ENCODE measurements at places on chromosomes 4 and X.
A peak's percentile ranks its signal among the peaks of the same experiment; 100 is the strongest.

- no peak for DNase-seq
Observed at GRCh38 chrX:140433582-140433981, 71.3 kb downstream of the SOX3 start.

DNA sequence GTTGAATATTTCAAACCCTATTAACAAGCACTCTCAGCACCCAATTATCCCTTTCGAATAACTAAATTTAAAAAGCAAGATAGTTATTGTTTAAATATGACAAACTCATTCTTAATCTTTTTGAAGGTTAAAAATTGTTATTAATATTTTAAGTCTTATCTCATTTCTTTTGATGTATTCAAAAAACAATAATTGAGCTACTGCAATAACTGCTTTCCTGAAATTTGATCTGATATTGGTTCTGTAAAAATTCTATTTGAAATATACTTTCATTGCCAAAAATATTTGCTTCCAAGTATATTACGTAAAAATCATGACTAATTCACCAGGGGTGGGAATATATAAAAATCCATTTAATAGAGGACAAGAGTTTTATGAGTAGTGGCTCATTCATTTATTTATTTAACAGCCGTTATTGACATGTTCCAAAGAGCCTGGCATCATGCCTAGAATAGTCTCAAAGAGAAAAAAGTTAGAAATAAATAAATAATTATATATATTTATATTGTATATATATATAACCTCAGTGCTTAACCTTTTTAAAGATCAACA lies 34.4 kb downstream of the GLRA3 start:
- no peak for DNase-seq

- peak; percentile 20 for DNase-seq
Observed at GRCh38 chr4:5399790-5400421, 308.5 kb downstream of the EVC2 start.

DNA sequence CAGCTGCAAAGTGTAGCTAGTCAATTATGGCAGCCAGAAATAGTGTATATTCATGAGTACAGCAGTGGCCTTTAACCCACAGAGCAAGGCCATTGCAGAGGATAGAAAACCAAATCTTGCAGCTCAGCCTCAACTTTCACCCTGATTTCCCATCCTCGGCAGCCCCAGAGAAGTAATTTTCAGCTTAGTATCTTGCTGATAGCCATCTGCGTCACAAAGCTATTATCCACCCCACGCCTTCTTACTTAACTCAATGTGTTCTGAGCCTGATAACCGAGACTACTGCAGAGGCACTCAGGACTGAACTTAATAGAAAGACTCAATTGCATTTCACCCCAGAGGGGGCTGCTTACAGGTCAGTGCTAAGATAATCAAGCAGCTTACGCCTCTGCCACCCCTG lies 174.5 kb upstream of the MAOA start:
- no peak for DNase-seq

- no peak for DNase-seq
Observed at GRCh38 chrX:9906919-9907318, 60.2 kb upstream of the CLDN34 start.

DNA sequence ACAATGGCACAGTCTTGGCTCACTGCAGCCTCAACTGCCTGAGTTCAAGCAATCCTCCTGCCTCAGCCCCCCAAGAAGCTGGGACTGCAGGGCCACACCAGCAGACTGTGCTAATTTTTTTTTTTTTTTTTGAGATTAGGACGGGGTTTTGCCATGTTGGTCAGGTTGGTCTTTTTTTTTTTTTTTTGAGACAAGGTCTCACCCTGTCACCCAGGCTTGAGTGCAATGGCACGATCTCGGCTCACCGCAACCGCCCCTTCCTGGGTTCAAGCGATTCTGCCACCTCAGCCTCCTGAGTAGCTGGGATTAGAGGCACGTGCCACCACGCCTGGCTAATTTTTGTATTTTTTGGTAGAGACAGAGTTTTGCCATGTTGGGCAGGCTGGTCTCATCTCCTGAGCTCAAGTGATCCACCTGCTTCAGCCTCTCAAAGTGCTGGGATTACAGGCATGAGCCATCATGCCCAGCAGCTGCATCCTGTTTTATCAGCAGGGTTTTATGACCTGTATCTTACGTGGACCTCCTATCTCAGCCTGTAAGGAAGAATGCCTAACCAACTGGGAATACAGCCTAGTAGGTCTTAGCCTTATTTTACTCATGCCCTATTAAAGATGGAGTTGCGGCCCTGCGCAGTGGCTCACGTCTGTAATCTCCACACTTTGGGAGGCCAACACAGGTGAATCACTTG lies 13.2 kb upstream of the MRPL1 start:
- DNase-seq = no peak

GRCh38 chr4:3780347-3781171 lies 14.4 kb downstream of the ADRA2C start:
- no peak for DNase-seq

GRCh38 chrX:24761306-24761705 lies 67.6 kb downstream of the POLA1 start:
- no peak for DNase-seq

DNA sequence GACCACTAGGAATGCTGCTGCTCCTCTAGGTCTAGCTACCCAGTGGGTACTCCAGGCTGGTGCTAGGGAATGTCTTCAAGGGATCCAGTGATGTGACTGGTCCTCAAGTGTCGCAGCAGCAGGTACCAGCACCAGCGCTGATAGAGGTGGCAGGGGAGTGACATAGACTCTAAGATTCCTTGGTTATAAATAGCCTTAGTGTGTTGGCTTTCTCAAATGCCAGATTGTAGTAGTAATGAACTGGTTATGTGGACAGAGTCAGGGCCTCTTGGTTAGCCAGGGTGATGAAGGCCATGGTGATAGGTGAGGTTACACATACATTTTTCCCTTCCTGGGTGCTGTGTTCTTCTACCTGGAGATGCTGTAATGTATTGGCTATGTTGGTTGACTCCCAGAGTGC lies 38.3 kb downstream of the DCLK2 start:
- no peak for DNase-seq

DNA sequence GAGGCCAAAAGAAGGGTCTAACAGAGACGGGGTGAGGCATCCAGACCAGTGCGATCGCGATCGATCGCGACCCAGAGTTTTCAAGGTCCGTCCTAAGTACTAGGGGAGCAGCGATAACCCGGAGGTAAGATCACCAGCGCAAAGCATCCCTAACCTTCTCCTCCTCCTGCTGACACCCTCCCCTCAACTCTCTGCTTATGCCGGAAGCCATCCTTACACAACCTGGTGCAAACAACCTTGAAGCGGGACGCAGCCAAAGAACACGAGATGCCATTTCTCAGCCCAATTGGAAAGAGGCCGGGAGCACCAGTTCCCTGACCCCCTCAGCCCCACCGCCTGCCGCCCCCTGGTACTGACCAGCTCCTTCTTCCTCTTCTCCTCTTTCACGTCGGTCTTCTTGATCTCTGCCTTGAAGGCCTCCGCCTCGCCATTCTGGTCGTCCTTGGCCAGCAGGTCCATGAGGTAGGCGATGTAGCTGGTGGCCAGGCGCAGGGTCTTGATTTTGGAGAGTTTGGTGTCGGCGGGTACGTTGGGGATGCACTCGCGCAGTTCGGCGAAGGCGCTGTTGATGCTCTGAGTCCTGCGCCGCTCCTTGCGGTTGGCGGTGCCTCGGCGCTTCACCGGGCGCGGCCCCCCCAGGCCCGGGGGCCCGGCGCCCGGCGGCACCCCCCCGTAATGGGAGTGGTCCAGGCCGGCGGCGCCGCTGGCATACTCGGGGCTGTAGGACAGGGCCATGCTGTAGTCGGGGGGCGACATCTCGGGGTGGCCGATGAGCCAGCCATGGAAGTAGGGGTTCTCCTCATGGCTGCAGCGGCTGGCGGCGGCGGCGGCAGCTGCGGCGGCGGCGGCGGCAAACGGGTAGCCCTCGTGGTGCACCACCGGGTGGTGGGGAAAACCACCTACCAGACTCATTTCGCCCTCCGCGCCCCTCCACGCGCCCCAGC lies 1.4 kb downstream of the HAND2 start:
- DNase-seq = no peak

DNA sequence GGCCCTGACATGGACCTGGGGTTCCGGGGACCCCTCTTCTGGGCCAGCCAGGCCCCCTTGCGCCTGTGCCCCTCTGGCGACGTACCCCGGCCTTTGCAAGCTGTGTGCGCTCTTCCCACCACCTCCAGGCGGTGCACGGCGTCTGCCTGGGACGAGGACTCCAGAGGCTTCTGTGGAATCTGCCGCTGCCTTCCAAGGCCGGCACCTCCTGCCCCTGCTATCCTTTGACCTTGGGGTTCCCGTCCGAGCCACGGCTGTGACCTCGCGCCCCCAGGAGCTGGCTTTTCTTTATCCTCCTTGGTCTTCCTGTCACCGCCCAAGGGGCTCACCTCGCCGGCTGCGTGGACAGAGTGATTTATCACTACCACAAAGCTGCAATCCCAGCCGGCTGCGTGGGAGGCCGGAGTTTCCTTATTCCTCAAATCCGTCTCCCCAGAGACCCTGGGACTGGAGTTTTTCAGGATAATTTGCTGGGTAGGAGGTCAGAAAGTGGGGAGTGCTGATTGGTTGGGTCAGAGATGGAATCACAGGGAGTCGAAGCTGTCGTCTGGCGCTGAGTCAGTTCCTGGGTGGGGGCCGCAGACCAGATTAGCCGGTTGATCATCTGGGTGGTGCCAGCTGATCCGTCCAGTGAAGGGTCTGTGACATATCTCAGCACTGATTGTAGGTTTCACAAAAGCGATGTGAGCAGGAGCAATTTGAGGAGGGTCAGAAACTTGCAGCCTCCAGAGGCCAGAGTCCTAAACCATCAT lies 19.8 kb upstream of the PLCXD1 start:
- no peak for DNase-seq

- no peak for DNase-seq
Observed at GRCh38 chrX:8724300-8724699, 7.6 kb downstream of the ANOS1 start.

DNA sequence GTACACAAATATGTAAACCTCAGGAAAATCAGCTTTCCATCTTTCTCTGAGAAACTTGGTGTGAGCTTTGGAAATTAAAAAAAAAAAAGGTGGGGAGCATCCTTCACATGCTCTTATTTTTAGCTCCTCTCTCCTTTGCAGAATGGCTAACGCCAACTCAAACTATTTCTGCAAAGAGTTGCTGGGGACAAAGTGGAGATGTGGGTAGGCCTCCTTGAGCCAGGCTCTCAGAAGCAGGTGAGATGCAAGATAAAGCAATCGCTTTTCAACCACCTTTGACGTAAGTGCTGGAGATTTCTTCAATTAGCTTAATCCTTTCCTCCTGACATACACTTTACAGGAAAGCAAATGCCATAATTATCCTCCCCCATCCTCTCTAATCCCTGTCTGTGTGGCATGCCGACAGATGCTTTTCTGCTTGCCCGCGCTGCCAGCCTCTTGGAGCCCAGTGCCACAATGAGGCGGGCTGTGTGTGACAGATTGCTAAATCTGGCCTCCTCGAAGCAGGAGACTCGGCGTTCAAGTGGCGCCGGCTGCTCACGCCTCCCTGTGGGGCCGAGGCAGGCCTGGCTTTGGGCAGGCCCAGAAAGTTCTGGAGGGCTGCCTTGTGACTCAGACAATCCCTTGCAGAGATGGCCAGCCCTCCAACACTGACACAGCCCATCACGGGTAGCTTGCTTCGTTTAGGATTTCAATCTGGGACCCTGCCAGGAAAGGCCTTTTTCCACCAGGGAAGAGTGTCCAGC lies 64.9 kb upstream of the SOD3 start:
- no peak for DNase-seq

DNA sequence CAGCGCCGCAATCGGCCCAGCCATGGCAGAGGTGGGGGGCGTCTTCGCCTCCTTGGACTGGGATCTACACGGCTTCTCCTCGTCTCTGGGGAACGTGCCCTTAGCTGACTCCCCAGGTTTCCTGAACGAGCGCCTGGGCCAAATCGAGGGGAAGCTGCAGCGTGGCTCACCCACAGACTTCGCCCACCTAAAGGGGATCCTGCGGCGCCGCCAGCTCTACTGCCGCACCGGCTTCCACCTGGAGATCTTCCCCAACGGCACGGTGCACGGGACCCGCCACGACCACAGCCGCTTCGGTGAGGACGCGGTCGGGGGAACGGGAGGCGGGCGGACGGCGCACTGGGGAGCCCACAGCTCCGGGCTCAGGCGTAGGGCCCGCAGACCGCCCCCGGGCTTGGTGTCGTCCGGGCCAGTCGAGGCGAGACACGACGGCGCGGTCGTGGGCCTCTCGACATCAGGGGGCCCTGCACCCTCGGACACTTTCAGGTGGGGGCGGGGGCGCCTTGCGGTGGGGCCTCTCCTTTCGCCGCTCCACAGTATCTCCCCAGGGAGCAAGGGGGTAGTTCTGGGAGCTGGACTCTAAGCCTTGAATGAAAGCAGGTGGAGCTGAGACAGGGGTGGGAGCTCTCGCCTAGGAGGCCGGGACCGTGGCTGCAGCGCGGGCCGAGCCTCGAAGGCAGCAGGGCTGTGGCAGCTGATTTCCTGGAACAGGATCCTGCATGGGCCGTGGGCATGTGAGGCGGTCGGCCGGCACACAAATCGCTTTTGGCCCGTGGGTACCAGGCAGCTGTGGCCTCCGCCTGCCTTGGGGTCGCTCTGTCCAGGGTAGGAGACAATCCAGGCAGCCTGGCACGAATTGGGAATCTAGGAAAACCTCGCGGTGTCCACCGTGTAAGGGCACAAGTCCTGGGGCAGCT lies 722 bp downstream of the FGF16 start:
- no peak for DNase-seq

DNA sequence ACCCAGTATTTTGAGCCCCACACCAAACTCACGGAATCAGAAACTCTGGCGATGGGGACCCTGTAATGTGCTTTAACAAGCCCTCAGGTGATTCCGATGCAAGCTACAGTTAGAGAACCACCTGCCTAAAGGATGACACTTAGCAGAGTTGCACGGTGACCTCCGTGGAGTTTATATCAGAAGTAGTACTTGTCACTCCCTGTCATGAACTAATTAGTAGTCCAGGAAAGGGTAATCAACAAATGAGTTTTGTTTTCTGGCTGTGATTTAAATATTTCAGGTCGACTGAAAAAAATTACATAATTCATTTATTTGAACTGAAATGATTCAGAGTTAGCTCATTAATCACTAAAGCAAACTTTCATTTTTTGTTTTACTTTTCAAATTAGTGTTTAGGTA lies 56.4 kb downstream of the TMA16 start:
- DNase-seq = no peak

GRCh38 chr4:150164055-150164454 lies 85.8 kb downstream of the DCLK2 start:
- no peak for DNase-seq

- DNase-seq = no peak
Observed at GRCh38 chr4:39821951-39822350, 124.0 kb downstream of the UBE2K start.

- no peak for DNase-seq
Observed at GRCh38 chr4:183443655-183444213, 702 bp upstream of the CDKN2AIP start.

GRCh38 chrX:24371391-24371972 lies 11.0 kb downstream of the SUPT20HL1 start:
- DNase-seq = no peak
